ENCODE measurements at places on chromosomes 3 and 15.

DNA sequence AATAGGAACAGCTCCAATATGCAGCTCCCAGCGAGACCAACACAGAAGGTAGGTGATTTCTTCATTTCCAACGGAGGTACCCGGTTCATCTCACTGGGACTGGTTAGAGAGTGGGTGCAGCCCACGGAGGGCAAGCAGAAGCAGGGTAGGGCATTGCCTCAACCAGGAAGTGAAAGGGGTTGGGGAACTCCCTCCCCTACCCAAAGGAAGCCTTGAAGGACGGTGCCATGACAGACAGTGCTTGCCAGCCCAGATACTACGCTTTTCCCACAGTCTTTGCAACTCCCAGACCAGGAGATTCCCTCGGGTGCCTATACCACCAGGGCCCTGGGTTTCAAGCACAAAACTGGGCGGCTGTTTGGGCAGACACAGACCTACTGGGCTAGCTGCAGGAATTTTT, 576.9 kb upstream of the NECTIN3 start:
- DNase-seq: no peak

DNA sequence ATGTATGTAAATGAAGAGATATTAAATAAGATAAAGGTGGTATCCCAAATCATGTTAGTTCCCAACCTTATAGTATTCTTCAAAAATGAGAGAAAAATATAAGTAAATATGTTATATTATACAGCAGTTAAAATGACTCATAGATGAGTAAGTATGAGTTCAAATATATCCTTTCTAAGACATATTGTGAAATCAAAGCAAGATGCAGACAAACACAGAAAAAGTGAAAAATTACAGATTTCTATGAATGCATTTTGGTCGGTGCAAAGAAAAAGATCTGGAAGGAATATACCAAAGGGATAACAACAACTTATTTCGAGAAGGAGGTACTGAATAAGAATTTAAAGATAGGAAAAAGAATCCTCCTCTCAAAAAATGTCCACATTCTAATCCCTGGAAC, 181.2 kb upstream of the TTC14 start:
- no peak for DNase-seq

- DNase-seq: no peak
These were observed 108.6 kb downstream of the ADCY5 start for GRCh38 chr3:123340336-123340735.

DNA sequence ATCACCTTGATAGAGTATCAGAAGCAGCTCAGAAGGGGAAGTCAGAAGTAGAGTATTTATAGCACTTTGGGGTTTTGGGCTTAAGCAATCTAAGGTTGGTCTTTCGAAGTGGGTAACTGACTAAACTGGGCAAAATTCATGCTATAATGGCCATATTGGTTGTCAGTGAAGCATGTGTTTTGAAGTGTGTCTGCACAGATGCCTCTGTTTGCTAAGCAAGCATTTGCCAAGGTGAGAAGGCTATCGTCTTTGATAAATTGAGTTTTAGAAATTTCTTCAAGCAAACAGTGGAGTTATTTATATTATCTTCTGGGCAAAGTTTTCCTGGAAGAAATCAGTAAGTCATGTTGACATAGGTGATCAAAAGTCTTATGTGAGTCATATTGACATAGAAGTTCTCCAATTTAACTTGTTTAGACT, 412.8 kb upstream of the TGFBR2 start:
- DNase-seq: peak; percentile 42

DNA sequence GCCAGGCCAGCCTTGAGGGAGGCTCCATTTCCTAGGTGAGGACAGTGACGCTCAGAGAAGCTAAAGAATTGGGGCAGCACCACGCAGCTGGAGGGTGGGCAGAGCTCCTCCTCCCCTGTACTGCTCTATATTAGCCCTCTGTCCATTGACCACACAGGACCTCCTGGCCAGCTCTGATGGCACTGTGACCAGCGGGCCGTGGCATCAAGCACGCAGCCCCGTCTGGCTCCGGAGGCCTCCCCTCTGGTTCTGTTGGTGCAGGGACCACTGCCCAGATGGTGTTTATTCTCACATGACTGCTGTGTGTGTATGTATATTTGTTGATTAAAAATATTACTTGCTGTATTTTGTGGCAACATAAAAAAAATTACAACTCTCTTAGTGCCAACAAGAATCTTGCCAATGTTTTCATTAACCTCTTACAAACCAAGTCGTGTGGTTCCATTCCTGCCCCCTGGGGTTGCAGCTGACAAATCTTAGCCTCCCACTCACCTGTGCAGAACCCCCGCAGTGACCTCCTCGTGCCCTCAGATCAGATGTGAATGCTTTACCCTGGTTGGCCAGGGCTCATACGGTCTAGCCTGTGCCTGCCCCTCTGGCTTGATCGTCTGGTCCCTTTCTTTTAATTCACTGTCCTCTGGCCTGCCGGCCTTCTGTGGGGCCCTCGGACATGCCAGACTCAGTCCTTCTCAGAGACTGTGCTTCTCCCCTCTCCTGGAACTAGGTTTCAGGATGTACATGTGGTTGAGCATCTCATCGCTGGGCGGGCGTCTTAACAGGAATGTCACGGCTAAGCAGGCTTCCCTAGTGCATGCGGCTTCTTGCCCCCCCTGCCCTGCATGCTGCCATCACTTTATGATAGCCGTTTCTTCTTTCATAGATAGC, 14.8 kb downstream of the CHCHD6 start:
- no peak for DNase-seq

- no peak for DNase-seq
These were observed 8.9 kb upstream of the COMMD4 start for GRCh38 chr15:75327005-75327404.

- no peak for DNase-seq
These were observed 542.3 kb upstream of the ROBO2 start for GRCh38 chr3:76497636-76498035.

DNA sequence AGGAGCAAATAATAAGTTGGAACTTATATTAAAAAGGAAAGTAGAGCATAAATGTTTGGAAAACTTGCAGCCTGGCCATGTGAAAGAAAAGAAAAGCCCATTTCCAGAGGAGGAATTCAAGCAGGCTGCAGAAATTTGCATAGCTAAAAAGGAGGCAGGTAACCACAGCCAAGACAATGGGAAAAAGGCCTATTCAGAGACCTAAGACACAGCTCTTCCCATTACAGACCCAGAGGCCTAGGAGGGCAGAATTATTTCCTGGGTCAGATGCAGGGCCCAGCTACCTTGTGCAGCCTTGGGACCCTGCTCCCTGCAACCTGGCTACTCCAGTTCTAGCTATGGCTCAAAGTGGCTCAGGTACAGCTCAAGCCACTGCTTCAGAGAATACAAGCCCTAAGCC, 234.6 kb upstream of the BCHE start:
- DNase-seq: no peak

DNA sequence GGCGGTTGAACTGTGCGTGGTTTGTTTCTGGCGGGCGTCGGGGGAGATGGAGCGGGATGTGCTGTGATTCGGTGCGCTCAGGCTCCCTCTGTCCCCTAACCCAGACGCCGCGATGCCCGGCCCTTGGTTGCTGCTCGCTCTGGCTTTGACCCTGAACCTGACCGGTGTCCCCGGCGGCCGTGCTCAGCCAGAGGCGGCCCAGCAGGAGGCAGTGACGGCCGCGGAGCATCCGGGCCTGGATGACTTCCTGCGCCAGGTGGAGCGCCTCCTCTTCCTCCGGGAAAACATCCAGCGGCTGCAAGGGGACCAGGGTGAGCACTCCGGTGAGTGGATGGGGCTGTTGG, 1.2 kb downstream of the TRH start:
- DNase-seq: no peak

DNA sequence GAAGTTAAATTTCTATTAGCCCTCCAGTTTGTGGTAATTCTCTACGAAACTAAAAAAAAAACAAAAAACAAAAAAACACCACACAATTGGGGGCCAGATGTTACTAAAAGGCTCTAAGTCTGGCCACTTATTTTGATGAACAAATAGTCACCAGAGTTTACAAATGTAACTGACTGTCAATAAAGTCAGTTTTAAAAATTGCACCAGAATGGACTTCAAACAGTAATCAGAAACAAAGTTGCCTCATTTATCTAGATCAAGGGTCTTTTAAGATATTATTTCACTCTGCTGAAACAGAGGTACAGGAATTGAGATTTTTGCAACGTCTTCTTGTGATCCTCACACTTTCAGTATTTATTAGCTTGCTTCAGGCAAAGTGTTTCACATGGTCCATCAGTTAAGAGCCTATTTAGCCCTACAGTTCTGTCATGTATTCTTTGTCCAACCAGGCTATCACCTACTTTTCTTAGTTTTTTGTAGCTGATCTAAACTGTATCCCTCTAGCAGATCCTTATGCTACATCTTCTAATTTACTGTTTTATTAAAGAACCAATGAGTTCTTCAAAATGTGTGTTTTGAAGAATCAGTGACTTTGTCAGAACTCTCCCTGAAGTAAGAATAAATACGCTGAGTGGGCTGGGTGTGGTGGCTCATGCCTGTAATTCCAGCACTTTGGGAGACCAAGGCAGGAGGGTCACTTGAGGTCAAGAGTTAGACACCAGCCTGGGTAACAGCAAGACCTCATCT, 74.7 kb downstream of the ANKRD28 start:
- no peak for DNase-seq

DNA sequence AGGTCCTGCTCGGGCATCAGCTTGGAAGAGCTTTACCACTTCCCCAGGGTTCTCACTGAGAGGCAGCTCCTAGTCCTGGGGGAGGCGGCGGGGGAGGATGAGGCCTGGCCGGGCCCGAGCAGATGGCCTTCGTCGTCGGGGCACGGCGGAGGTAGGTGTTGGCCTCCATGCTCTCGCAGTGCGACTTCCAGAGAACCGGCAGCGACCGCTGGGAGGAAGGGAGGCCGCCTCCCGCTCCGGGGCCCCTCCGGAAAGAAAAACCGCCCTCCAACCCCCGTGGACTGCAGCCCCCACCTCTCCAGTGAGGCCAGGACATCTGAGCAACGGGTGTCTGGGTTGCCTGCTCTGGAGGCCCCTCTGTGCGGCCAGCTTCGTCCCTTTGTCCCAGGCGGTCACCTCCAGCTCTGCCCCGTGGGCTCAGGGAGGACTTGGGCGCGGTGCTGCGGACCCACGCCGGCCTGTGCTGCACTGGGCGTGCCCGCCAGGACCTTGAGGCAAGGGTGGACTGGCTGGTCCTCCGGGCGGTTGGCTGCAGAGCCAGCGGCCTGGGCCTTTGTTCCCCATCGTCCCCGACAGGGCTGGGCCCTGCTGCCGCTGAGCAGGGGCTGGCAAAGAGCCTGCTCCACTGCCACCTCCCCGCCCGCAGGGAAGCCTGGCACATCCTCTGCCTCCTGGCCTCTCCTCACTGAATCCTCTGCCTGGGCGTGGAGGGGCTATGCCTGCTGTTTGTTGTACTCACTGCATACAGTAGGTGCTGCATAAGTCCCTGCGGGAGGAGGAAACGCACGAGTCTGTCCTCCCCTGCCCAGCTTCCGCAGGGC, 13.6 kb upstream of the GP9 start:
- no peak for DNase-seq

DNA sequence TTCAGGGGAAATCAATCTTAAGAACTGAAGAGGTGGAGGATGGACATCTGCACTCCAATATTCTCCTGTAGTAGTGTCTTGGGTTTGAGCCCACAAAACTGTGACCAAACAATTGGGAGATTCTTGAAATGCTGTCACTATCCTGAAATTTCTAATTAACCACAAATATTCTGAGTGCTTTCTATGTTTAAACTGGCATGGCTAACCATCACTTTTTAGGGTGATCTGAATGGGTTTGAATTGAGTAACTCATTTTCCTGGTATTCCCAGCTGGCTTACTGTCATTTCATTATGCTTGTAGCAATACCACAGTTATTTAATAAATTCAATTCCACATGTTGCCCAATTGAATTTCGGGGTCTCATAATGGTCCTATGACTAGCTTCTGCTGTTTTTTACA, 216.9 kb upstream of the DCBLD2 start:
- DNase-seq: no peak

DNA sequence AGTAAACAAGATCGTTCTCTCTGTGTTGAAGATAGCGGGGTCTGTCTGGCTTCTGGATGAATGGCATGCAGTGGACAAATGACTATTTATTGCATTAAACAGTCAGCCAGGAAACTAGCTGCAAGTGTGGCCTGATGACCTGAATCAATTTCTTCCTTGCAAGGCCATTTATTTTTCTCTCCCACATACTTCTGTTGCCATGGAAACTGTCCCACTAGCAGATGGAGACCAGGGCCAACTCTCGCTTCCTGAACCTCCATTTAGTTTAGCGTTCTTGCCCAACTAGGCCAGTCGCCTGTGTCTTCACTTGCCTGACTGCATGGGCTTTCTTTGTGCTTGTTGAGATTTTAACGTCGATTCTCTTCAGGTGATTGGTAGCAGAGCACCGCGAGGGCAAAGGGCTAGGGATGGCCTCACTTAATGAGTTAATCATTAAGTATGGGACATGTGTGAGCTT, 27.6 kb downstream of the LMCD1 start:
- no peak for DNase-seq

DNA sequence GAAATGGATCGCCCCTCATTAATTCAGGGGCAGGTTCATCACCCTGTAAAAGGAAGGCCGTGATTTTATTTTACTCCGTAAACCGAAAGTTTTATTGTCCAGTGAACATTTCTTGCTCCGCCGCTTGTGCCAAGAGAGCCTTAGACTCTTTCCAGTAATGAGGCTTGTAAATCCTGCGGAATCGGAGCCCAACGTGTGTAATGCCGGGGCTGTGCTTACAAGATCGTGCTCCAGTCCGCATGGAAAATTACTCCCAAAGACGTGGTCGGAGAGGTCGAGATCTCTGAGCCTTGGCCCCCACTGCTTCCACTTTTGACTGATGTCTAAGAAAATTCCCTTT, 649 bp upstream of the PLOD2 start:
- peak; percentile 46 for DNase-seq

- no peak for DNase-seq
These were observed 11.7 kb downstream of the ATP6V1A start for GRCh38 chr3:113758389-113759024.

DNA sequence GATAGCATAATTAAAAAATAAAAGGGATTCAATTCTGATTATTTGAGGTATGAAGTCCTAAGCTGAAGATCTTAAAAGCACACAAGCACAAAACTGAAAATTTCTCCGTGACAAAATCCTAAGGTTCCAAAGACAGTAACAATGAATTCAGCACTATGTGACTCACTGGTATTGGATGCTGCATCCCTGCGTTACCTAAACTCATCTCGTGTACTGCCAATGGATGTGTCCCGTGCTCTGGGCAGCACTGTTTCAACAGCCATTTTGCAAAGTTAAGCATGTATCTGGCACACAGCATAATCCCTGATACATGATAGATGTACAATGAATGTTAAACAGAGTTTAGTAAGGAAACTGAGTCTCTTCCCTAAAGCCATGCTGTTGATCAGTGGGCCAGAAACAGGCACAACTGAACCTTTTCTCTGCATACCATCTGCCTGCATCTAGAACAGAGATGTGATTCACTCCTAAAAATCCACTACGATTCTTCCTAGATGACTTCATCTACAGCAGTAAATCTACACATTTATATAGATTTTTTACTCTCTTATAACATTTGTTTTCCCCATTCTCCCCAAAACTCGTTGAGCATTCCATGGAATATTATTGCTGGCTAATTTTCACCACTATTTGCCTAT, 14.3 kb downstream of the SUCLG2 start:
- no peak for DNase-seq

DNA sequence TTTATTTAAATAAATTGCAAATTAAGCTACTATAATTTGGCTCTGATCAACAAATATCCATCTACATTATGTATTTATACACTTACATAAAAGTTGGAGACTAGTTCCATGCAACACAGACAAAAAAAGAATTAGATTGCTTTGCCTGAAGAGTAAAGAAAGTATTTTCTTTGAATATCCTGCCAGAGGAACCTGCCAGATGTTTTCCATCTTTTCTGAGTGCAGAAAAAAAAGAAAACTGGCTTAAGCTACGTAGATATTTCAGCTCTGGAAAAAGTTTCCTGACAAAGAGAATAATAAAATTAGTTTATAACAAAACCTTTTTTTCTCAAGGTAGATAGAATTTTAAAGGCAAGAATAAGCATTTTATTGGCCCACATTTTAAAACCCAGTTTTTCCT, 607.5 kb upstream of the NAALADL2 start:
- DNase-seq: no peak

Measured in SHP77 (cell line).